ENCODE measurements at places on chromosomes 4 and X.

- DNase-seq = no peak
Observed at GRCh38 chrX:9859711-9860555, 73.7 kb downstream of the SHROOM2 start.

- DNase-seq = no peak
Observed at GRCh38 chrX:149950681-149951080, 12.4 kb upstream of the EOLA2 start.

DNA sequence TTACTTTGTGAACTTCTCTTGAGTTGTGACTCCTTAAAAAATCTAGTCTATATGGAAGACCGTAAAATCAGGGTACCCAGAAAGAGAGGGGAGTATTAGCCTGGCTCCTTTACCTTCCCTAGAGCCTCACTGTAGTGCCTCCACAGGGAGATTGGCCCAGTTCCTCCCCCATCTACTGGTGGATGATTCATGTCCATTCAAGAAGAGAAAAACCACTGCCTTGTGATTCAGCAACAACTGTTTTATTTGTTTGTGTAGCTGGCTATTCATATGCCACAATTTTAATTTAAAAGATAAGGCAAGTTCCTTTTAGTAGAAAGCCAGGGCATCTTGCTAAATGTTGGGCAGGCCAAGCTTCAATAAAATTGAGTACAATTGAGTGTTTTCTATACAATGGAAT, 221.8 kb upstream of the KCNIP4 start:
- no peak for DNase-seq

GRCh38 chr4:114286262-114286810, 306.9 kb upstream of the ARSJ start:
- DNase-seq = no peak

DNA sequence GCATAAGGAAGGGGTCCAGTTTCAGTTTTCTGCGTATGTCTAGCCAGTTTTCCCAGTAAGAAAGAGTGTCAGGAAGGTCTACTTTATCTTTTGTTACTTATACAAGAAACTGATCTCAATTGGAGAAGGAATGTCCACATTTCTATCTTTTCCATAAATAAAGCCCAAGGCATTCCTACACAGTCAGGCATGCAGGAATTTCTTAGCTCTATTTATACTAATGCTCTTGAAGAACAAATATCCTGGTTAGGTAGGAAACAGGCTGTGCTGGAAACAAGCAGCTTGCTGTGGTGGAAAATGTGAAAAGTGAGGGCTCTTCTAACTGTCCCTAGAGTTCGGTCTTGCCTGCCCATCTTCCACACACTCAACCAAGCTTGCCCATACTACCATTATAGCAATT, 37.9 kb upstream of the PITX2 start:
- no peak for DNase-seq

DNA sequence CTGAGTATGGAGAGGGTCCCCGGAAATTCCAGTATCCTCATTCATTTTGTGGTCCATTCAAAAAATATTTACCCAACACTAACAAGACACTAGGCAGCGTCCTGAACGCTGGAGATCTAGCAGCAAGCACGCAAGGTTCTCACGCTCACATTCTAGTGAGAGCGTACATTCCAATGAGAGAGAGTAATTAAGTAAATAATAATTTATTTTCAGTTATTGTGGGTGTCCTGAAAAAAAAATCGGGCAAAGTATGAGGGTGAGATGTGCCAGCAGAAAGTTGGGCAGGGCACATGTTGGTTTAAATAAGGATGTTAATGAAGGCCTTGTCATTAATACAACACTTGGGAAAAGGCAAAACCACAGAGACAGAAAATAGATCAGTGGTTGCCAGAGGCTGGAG, 4.0 kb upstream of the TMEM156 start:
- DNase-seq = no peak

DNA sequence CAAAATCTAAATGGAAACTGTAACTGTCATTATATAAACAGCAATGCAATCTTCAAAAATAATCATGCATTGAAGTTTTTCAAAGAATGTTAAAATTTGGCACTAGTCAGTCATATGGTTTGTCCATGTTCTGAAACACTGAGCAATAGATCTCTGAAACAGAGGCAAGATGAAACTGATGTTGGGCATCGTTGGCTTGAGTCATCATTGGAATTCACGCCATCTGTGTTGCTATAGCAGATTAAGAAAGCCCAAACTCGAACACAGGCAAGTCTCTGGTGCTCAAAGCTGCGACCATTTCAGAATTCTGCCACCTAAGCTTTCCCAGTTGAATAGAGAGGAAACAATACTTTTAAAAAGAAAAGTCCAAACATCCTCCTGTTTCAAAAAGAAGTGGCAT, 114.1 kb upstream of the PPARGC1A start:
- DNase-seq = no peak

DNA sequence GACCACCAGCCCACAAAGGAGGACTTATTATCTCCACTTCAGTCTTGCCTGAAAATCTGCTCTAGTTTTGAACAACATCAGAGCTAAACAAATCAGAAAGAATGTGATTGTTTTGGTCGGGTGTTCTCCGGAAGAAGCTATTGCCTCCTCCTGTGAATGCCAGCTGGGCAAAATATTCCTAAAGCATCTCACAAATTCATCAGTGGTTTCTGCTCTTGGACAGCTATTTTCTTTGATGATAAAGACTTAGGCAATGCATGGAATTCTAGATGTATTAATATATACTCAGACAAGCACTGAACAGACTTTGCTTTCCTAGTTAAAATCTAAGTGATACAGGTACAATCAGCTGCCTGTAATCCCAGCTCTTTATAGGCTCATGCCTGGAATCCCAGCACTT, 71.8 kb downstream of the ASMT start:
- no peak for DNase-seq

GRCh38 chr4:163191999-163192398, 25.3 kb upstream of the NAF1 start:
- DNase-seq = no peak

- DNase-seq = no peak
Observed at GRCh38 chrX:147736045-147736444, 175.7 kb upstream of the FMR1 start.

DNA sequence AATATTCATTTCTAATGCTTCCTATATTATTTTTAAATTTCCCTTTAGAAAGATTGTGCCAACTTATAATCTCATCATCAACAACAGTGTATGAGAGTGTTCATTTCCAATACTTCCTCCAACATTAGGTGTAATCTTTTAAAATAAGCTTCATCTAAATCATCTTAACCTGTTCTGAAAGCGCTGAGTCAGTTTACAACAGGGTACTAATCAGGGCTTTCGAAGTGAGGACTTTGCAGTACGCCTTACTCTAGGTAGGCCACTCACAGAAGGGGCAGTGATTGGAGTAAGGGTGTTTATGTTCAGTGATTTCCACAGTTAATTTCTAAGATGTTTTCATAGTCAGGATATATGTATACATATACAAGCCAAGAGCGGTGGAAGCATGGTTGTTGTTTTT, 87.9 kb downstream of the FRAS1 start:
- no peak for DNase-seq

GRCh38 chr4:25144870-25145481, 15.3 kb downstream of the SEPSECS start:
- peak; percentile 37 for DNase-seq

DNA sequence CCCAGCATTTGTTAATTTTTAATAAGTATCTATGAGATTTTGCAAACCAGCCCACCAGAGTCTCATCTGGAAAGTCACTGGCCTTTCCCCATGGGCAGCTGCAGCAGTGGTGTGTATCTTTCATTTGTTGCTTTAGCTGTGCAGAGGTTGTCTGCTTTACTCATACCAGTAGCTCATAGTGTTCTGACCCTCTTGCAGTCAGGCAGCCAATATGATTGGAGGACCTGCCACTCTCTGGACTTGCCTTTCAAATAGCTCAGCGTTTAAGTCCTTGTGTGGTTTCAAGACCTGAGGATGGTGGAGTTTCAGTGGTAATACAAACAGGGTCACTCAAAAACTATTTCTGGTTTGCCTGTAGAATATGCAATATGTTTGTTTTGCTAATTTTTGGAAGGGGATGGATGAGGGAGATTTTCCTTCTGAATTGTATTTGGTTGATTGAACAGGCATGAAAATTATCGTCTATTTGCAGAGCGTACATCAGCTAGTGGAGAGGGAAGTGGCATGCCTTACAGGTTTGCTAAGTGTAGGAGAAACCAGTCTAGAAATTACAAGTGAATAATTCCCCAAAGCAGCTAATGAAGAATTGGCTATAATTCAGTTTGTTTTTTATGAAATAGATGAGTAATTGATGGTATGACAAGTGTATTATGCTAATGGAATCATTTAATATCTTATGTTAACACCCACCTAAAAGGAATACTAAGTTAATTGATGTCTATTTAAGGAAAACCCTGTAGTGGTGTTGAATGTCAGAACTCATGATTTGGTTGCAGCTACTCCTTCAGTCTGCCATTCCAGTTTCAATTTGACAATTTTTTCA, 8.9 kb downstream of the POLA1 start:
- DNase-seq = no peak

DNA sequence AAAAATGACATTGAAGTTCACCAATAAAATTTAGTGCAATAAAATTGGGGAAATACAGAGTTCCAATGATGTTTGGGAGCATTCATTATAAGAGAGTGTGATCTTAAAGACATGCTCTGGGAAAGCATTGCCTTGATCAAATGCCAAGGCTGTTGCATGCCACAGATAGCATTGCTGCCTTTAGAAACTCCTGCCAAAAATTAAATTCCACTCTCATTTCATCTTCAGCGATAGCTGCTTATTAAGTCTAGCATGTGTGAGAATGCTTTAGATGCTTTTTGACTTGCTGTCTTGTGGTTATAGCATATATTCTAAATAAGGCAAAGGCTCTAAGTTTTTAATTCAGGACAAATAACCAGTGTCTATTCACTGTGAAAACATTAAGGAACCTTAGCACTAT, 49.3 kb downstream of the NPNT start:
- no peak for DNase-seq

DNA sequence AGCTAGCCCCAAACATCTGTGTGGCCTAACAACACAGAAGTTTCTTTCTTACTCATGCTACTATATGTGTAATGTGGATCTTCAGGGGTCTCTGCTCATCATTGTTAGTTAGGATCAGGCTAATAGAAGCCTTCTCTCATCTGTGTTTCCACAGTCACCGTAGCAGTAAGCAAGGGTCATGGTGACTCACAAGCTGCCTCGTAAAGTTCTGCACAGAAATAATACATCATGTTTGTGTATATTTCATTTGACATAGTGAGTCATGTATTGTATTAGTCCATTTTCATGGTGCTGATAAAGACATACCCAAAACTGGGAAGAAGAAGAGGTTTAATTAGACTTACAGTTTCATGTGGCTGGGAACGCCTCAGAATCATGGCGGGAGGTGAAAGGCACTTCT, 38.7 kb downstream of the SLC4A4 start:
- DNase-seq = no peak

- no peak for DNase-seq
Observed at GRCh38 chr4:159871141-159871540, 768.3 kb downstream of the RAPGEF2 start.

Data from NCI-H2081 (cell line).